ENCODE measurements at places on chromosomes 7 and 10.
A peak's percentile ranks its signal among the peaks of the same experiment; 100 is the strongest.

- no peak for DNase-seq
Measured at GRCh38 chr10:95077556-95077955, 8.3 kb upstream of the CYP2C8 start.

GRCh38 chr7:134943785-134944400 lies 42.4 kb upstream of the AGBL3 start:
- no peak for DNase-seq

DNA sequence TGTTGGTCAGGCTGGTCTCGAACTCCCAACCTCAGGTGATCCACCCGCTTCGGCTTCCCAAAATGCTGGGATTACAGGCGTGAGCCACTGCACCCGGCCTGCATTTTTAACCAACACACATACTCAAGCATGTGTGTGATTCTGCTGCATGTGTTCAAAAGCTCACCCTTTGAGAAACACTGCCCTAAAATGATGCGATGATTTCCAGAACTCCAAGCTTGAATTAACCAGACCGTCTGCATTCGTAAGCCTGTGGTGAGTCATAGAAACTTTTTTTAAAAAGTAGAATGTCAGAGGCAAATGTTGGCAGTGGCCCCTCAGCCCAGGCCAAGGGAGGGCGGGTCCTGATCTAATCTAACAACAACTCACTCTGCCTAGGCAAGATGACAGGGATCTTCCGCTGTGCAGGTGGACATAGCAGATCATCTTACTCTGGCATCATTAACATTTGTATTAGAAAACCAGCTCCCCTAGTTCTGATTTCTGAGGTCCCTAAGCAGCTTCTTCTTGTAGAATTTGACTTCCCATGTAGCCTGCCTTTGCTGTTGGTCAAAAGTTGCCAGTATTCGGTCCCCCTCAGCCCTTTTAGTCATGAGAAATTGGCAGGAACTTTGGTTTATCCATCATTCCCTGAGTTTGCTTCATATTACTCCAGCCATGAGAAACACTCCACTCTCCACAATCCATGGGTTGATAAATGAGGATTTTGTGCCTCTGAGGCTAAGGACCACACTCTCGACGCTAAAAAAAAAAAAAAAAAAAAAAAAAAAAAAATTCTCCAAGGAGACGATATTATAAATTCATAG lies 190.4 kb downstream of the SKIDA1 start:
- peak; percentile 90 for DNase-seq

- no peak for DNase-seq
Measured at GRCh38 chr10:72049969-72050781, 38.2 kb downstream of the SPOCK2 start.

DNA sequence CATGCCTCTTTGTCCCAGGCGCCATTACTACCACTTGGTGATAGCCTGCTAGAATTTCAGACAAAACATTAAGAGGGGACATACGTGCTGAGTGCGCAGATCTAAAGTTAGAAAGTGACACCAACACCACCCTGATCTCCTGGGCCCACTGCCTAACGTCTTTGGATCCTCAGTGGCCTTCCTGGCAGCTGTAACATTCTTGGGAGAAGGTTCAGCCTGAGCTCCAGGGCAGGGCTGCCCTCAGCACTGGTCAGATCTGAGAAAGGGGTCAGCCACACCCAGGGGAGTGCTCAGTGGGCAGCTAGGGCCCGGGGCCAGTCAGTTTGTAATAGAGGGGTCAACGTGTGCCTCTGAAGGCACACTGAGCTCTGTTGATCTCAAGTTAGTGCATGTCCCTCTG lies 48.4 kb downstream of the ZCCHC24 start:
- DNase-seq: no peak

Measured in fibroblast of skin of back (primary cell).